Stimulated activated CD8-positive, alpha-beta memory T cell treated with anti-CD3 and anti-CD28 coated beads, Interleukin-2, amount 100 ng/mL, for 1 hour (primary cell): ENCODE measurements at places on chromosomes 6 and 20.

- no peak for DNase-seq
These were observed 41.1 kb upstream of the NEDD9 start for GRCh38 chr6:11273406-11274065.

GRCh38 chr20:41592516-41593216 lies 25.5 kb downstream of the CHD6 start:
- no peak for DNase-seq

DNA sequence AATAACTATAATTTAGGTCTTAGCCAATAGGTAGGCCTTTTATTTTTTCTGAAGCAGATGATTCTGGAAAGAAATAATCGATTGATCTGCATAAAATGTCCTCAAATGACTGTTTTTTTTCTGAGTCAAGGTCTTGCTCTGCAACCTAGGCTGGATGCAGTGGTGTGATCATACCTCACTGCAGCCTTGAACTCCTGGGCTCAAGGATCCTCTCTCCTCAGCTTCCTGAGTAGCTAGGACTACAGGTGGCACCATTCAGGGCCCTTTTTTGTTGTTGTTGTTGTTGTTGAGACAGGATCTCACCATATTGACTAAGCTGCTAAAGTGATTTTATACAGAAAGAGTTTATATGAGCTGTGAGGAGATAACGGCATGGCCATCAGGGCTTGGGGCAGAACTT lies 18.2 kb downstream of the GLYATL3 start:
- DNase-seq = no peak

DNA sequence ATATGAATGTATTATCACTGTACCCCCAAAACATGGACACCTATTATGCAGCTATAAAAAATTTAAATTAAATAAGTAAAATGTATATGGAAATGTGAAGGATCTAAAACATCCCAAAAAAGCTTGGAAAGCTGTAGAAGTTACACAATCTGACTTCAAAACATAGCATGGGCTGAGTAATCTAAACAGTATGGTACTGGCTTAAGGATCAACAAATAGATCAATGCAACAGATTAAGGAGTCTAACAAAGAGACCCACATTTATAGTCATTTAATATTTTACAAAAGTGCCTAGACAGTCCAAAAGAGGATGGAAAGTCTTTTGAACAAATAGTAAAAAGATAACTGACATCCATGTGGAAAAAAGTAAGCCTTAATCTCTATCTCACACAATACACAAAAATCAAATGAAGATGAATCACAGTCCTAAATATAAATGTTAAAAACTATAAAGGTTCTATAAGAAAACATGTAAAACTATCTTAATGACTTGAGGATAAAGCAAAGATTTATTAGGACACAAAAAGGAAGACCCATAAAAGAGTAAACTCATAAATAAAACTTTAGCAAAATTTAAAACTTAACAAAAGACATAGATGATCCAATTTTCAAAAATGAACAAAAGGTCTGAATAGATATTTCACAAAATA lies 46.8 kb downstream of the RANBP9 start:
- no peak for DNase-seq

GRCh38 chr6:90495216-90495817 lies 91.6 kb downstream of the MAP3K7 start:
- no peak for DNase-seq

- no peak for DNase-seq
These were observed 96.9 kb downstream of the MKKS start for GRCh38 chr20:10336959-10337729.

GRCh38 chr6:45388328-45388727 lies 10.6 kb upstream of the SUPT3H start:
- no peak for DNase-seq

GRCh38 chr20:1894471-1894950 lies 696 bp upstream of the SIRPA start:
- no peak for DNase-seq

DNA sequence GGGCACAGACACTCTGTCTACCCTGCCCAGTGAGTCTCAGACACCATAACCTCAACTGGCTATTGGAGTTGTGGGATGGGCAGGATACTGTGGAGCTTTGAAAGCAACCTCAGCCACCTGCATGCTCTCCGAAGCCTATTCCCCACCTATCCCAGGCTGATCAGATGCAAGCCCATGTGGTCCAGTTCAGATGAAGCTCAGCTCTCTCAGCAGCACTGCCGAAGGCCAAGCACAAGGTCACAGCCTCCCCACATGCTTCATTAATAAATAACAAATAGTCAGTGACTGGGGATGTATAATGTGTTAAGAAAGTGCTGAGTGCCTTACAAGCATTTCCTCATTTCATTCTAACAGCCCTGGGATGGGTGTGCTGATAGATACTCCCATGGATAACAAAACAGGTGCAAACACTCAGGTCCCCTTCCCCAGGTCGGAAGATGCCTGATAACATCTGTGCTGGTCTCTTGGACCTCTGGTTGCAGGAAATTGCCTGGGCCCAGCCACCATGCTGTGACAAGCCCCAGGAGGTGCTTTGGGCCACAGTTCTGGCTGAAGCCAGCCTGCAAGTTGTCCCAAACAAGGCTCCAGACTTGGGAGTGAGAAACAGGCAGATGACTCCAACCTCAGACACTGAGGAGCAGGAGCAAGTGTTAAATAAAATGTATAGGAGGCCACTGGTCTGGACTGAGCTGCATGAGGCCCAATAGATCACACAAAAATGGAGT lies 3.7 kb downstream of the ACSS1 start:
- DNase-seq = no peak

DNA sequence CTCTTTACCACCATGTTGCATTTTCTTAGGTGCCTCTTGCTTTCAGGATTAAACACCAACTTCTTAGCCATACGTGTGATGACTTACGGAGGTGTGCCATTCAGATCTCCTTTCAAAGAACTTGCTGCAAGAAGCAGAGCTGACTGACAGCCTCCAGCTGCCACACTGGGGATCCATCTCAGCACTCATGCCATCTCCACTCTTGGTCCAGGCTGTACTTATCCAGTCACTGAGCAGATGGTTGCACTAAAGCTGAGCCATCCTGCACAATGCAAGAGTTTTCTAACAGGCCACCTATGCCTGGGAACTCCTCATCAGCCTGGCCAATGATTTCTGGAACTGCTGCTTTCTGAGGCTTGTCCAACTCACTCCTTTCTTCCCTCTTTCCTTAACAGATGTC lies 31.4 kb upstream of the KIF6 start:
- no peak for DNase-seq

GRCh38 chr6:127554435-127555006 lies 22.5 kb upstream of the C6orf58 start:
- no peak for DNase-seq

DNA sequence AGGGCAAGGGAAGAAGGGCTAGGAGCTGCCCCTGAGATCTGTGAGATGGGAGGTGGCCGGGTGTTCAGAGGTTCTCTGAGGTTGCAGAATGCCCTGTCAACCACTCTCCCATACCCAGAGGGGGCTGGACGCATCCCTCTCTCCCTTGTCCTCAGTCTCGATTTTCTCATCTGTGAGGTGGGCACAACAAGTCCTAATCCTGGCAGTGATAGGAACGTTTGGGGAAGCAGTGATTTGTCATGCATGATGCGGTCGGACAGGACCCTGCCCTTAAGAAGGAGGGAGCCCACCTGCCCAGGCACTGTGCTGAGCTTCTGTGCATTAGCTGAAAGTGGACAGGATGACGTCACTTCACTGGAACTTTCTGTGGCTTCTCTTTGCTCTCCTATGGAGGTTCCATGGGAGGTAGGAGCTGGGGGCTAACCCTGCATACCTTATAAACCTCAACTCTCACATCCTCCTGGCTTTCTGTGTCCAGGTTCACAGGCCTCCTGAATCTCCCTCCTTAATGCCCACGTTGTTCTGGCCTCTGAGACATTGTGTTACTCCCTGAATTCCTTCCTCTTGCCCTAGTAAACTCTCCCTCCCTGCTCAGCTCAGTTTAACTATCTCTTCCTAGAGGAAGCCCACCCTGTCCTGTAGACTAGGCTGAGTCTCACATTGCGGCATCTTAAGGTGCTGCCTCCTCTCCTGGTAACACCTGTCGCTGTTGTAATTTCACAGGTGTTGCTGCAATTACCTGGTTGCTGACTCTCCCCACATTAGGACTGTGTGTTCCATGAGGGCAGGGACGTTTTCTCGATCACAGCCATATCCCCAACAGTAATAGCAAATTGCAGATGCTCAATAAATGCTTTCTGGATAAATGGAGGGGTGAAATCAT lies 30.1 kb upstream of the CSNK2A1 start:
- DNase-seq = no peak

DNA sequence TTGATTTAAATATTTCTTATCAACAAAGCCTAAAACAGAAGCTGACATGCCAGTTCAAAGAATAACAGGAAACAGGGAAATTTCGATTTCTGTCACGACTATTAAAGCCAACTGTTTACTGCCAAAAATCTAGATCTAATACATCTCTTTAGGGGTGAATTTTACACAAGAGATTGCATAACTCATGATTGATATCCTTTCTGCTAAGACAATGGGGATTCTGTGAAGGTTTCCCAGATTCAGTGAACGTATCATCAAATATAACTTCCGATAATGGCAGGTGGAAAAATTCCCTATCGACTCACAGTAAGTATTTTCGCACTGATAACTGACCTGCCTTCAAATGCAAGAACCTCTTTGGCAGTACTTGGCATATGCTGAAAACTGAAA lies 42.9 kb downstream of the NHSL1 start:
- DNase-seq = no peak

- no peak for DNase-seq
These were observed 124.8 kb downstream of the CD164 start for GRCh38 chr6:109257494-109257893.

- no peak for DNase-seq
These were observed 636.0 kb downstream of the MMUT start for GRCh38 chr6:48826901-48827701.

DNA sequence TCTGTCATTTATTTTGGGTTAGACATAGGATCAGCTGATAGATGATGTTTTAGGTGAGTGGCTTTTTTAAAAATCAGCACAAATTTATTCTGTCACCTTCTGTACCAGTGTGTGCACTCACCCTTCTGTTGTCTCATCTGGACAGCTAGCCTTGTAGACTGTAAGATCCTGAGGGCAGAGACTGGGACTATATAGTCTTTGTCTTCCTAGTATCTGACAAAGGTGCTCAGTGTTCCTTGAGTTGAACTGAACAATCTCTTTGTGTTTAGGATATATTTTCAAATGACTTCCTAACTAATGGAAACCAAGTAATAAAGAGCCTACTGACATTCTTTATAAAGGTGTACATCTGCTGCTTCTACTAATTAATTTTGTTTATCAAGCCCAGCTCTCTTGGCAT lies 3.0 kb downstream of the DCBLD1 start:
- no peak for DNase-seq

- no peak for DNase-seq
These were observed 28.1 kb downstream of the ROS1 start for GRCh38 chr6:117397536-117398227.

DNA sequence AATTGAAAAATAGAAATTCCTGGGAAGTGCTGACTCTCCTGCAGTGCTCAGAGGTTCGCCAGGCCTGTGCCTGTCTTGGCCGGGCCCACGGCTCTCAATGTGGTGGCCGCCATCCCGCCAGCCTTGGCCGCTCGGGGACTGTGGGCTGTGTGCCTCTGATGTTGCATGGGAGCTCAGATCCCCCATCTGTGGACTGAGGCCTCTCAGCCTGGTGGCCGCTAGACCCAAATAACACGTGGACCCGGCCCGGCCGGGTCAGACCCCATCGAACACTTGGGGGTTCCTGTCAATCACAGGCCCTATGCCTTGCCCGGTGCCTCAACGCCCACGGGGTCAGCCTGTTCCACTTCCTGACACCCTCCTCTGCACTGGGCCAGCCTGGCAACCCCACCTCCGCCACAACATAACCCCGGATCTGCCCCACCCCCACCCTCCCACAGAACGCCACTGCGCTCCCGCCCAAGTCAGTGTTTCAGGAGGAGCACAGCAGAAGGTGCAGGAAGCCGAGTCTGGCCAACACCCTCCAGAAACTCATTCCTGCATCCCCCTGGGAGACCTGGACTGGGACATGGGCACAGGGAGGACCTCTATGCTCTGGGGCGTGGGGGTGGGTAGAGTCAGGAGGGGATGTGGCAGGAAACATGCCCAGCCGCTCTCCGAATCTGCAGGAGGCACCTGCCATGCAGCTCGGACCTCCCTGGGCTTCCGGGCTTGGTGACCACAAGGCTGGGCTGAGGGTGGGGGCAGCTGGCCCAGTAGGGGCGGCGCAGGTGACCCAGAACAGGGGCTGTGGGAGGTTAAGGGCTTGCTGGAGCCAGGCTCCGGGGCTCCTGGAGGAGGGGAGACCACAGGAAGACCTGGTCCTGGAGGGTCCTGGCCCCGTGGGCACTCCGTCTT lies 98.7 kb upstream of the BHLHE23 start:
- no peak for DNase-seq

DNA sequence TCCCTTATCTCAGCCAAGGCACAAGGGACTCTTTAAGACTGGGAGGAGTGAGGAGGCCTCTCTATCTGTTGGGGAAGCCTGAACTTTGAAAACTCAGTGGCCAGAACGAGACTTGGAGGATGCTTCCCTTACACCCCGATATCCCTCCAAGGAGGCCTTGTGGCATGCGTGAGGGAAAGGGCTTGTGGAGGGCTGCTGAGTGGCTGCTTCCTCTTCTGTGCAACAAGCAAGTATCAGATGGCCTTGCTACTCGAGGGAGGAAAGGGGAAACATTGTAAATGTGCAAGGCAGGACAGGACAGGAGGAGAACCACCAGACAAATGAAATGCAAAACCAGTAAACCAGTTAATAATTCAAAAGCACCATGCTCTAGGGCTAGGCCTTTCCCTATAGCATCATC lies 306.5 kb upstream of the MAP3K7 start:
- no peak for DNase-seq

GRCh38 chr6:3388786-3389185 lies 68.1 kb downstream of the SLC22A23 start:
- no peak for DNase-seq

DNA sequence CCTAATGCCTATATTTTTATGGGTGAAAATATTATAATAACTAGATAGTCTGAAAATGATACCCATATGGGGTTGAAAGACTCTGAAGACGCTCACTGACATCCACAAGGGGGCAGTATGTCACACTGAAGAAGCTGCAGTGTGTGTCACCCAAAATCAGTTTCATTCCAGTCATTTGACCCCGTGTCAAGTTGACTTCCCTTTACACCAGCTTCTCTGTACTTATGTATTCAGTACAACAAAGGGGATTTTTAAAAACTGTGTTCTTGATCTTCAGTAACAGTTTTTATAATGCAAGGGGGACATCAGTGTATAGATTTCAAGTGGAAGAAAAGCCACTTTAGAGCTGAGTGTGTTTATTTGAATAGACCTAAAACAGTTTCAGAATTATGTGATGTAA lies 19.3 kb downstream of the FAXC start:
- DNase-seq = peak; percentile 29

DNA sequence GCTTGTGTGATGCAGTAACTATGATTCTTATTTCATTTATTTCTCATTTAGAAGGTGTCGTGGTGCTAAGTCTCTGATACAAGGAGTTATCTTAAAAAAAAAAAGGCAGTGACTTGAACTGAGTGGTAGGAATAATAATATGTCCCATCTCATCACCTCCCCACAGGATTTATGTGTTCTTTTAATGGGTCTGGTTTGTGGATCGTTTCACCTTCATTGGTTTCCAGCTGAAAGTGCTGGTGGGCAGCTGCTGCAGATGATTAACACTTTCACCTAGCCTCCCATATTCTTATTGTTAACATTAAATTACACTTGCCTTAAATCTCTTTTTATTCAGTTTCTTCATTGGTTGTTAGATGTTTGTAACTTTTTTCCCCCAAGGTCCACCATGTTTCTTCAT lies 68.8 kb downstream of the ANKRD6 start:
- DNase-seq = no peak
